ENCODE measurements at places on chromosomes 13 and 19.

DNA sequence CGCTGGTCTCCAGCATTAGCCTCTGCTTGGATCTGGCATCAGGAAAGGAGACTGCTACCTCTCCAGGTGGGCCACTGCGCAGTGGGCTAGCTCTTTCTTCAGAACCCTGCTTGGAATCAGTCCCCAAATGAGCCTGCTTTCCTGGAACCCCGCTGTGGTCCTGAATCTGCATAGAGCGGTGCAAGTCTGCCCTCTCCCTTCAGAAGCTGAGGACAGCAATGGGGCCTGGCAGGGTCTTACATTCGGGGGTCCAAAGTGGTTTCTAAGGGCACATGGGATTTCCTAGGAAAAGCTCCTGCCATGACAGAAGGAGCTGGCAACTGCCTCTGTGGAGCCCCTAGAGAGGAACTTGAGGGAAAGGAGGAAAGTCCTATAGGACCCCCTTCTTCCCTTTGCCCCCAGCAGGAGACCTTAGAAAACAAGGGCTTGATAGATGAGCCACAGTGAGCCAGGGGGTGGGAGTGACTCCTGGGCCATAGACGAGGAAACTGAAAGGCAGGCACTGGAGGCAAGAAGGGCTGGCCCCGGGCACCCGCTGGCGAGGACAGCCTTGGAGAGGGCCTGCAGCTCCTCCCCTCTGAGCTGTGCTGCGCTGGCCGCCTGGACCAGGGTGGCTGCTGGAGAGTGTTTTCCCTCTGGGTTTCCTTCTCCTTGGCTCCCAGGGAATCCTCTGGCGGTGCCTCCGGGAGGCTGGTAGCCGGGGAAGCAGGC is 1.4 kb upstream of the VSTM2B start:
- peak; percentile 52 for DNase-seq

DNA sequence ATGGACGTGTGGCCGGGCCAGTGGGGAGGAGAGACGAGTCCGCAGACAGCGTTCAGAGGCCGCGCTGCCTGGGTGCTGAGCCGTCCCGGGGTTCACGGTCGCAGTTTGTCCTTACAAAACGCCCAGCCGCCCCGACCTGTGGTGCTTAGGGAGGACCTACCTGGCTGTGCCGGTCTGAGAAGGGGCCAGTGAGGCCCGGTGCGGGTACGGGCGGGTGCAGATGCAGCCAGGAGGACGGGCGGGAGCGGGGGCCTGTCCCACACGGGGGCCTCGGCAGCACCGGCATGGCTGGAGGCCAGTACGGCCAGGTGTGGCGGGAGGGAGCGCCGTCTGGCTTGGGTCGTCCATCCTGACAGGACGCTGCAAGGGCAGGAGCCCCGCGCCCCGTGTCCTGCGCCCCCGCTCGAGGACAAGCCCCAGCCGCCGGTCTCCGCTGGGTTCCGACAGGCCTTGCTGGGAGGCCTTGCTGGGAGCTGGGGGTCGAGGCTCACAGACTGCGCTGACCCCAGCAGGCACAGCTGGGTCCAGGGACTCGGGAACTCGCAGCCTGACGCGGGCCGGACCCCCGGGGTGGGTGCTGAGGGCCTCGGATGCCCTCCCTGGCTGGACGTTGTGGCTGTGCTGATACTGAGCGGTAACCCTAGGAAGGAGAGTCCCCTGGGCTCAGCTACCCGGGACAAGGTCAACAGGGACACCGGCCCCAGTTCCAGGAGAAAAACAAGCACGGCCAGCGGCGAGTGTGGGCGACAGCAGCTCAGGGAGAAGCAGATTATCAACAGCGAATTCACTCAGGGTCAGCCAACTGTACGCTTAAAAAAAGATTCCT is 5.3 kb upstream of the PROZ start:
- no peak for DNase-seq

DNA sequence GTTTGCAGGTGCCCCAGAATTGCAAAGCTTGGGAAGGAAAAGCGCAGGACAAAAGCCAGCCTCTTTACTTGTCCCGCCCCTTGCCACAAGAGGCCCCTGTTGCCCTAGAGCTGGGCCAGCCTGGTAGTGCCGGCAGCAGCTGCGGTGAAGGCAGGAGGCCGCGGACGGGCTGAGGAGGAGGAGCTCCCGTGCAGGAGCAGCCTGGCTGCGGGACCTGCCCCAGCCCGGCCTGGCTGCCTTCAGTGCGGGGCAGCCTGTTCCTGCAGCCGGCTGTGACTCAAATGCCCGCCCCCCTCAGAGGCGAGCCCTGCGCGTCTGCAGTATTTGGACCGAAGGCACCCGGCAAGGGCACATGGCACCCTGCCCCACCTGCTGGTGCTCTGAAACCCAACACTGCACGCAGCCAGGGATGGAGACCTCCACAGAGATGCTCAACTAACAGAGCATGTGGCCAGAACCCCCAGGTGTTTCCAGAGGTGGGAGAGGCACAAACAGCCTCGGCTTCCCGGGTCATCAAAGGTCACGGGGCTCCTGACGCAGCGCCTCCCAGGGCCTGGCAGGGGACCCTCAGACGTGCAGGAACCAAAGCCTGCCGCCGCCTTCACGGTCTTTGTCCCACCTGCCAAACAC is 29.7 kb downstream of the NAXD start:
- DNase-seq: peak; percentile 59

GRCh38 chr13:77701305-77701704 is 3.8 kb downstream of the SLAIN1 start:
- DNase-seq: no peak

GRCh38 chr13:84927442-84928169 is 871.6 kb downstream of the SLITRK6 start:
- DNase-seq: no peak

GRCh38 chr19:4278419-4279266 is at the start of gene SHD:
TSS of gene SHD (plus strand) at chr19:4279266. CDS start at chr19:4280064, 798 bp downstream.
- no peak for DNase-seq

DNA sequence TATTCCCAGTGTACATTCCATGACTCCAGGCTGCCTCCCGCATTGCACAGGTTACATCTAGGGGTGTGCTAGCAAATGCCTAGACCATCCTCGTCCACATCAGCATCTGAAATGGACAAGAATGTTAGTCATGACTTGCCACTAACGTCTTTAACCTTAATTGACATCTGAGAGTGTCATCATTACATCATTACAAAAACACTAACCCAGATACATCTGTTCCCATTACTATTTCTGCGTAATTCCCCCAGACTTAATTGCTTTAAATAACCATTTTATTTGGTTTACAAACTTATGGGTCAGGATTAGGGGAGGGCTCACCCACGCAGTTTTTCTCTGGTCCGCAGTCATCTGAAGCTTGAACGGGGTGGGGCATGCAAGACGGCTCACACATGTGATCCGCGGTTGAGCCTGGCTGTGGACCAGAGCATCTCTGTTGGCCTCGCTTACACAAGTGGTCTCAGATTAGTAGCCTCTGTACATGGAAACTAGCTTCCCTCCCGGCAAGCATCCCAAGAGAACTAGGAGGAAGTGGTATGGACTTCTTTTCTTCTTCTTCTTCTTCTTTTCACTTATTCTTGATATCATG is 15.9 kb downstream of the KL start:
- DNase-seq: no peak

- DNase-seq: no peak
Observed at GRCh38 chr13:44116562-44117332, 237.0 kb downstream of the LACC1 start.

- DNase-seq: no peak
Observed at GRCh38 chr13:87123987-87124784, 547.0 kb upstream of the SLITRK5 start.

DNA sequence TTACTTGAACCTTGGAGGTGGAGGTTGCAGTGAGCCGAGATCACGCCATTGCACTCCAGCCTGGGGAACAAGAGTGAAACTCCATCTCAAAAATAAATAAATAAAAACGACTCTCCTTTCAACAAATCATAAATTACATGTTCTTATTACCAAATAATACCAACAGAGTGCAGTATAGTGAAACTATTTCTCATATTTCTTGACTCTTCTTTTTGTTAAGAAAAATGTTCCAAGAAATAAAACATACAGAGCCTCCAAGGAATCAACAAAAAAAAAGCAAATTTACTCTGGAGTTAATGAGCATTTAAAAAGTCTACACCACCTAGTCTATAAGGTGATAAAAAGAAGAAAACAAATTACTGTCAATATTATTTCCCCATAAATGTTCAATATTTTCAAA is 188.8 kb downstream of the KLF12 start:
- DNase-seq: no peak

DNA sequence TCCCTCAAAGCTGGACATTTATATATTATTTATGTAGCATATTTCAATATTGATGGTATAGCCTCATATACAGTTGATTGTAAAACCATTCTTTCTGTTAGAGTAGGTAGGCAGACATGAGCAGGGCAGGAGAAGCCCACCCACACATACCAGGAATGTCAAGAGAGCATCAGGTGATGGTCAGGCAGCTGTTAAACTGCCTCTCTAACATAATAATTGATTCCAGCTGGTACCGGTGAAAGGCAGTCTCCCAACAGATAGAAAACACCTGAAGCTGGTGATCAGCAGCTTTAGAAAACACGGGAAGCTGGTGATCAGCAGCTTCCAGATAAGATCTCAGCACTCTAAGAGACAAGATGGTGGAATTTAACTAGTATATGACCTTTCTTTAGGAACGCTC is 132.9 kb downstream of the SLITRK6 start:
- no peak for DNase-seq

DNA sequence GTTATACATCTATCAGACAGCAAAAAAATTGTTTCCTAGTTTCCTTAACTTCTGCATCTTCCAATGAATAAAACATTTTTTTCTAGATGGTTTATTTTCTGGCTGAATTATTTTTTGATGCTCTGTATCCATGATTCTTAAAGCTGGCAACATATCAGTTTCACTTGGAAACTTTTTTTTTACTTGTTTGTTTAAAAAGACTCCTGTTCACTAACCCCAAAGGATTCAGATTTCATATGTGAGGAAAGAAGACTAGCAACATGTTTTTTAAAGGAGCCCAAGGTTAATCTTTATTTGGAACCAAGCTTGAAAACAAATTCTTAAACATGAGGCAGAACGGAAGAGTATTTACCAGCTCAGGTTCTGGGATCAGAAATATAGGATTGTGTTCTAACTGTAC is 632.3 kb downstream of the SLITRK6 start:
- no peak for DNase-seq

- no peak for DNase-seq
Observed at GRCh38 chr13:111152844-111153243, 37.7 kb downstream of the ARHGEF7 start.

- no peak for DNase-seq
Observed at GRCh38 chr19:36916991-36917390, 859 bp downstream of the ZNF568 start.

DNA sequence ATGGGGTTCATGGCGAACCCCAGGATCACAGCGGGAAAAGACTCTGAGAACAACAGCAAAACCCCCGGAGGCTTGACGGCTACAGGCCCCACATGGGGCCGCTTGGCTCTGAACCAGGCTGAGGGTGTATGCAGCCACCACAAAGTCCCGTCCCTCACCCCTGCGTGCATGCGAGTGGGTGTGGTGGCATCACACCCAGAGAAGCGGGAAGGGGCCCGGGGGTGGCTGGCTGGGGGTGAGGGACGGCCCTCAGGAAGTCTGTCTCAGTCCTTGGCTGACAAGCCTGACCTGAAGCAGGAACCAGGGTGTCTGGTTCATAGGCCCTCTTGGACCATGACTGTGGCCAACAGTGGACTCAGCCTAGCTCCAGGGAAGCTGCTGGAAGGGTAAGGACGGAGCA is 34.2 kb downstream of the CEBPG start:
- DNase-seq: no peak

DNA sequence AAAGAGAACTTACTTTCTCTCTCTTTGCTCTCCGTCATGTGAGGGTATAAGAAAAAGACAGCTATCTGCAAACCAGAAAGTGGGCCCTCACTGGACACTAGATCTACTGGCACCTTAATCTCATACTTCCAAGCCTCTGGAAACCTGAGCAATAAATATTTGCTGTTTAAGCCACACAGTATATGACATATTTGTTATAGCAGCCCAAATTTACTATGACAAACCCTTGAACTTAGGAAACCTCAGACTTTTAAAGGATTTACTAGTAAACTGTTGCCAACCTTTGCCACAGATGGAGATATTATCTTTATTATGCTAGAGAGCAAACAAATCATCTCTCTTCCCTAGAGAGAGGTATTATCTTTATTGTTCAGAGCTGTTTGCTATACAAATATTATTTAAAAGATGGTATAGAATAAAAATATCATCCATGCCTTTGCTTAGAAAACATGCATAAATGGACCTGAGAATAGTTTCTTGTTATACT is 1446.1 kb downstream of the SLITRK1 start:
- DNase-seq: no peak

GRCh38 chr19:49157445-49158224 is at the start of gene TRPM4:
TSS of gene TRPM4 (plus strand) at chr19:49157792. CDS start at chr19:49157867, 75 bp downstream.
- DNase-seq: peak; percentile 61

DNA sequence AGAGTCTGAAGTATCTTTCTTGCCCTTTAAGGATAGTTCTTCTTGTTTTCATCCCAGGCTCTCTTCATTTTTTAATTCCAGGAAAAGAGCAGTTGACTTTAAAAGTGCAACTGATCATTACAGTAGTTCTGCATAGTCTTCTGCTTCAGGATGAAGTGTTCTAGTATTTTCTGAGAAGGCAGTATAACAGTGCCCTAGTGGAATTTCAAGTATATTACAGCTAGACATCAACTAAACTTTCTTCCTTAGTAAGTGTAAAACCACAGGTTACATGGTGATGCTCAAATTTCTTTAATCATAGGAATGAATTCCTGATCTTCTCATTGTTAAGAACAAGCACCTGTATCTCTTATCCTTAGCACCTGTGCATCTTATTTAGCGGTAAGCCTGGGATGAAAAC is 10.9 kb downstream of the NUFIP1 start:
- no peak for DNase-seq

GRCh38 chr19:22623841-22624221 is 10.3 kb upstream of the ZNF492 start:
- no peak for DNase-seq

- no peak for DNase-seq
Observed at GRCh38 chr13:21045100-21045499, 16.3 kb downstream of the LATS2 start.

- DNase-seq: no peak
Observed at GRCh38 chr13:73065665-73066340, 7.0 kb downstream of the KLF5 start.

- DNase-seq: no peak
Observed at GRCh38 chr19:44753932-44754749, 5.6 kb downstream of the BCL3 start.

DNA sequence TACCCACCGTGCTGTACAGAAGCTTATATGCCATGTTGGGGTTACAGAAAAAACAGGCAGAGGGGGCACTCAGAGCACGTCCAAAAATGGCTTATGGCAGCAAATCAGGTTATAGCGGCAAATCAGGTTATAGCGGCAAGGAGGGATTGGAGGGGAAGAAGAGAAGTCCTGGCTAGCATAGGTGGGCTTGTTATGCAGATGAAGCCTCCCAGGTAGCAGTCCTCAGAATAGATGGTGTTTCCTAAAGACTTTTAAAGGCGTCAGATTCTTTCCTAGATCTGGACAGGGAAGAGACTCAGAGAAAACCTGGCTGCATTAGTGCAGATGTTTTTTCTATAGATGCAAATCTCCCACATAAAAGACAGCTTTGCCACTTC is 19.8 kb upstream of the PLEKHF1 start:
- no peak for DNase-seq

- no peak for DNase-seq
Observed at GRCh38 chr19:1567848-1568227, 287 bp downstream of the MEX3D start.

Measured in hippocampal formation (tissue), 2 donors.